MM.1S (cell line): ENCODE measurements at places on chromosomes 1 and 21.
A peak's percentile ranks its signal among the peaks of the same experiment; 100 is the strongest.

DNA sequence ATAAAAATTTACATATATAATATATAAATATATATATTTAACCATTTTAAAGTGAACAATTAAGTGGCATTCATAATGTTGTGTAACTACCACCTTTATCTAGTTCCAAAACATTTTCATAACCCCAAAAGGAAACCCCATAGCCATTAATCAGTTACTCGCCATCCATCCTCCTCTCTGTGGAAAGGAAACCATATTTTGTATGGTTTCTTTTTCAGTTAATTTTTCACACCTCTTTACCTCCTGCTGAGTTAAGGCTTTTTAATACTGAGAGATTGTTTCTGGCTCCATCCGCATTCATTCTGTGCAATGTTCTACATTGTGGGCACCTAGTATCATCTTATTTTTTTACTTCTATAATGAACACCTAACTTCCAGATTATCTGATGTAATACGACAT lies 512.1 kb downstream of the LMO4 start:
- DNase-seq: no peak

GRCh38 chr1:203671521-203672278 lies 45.1 kb downstream of the ATP2B4 start:
- no peak for DNase-seq

- DNase-seq: no peak
Observed at GRCh38 chr1:20202166-20202565, 15.8 kb upstream of the PLA2G2C start.

- DNase-seq: no peak
Observed at GRCh38 chr1:52444463-52444862, 40.1 kb downstream of the PRPF38A start.

DNA sequence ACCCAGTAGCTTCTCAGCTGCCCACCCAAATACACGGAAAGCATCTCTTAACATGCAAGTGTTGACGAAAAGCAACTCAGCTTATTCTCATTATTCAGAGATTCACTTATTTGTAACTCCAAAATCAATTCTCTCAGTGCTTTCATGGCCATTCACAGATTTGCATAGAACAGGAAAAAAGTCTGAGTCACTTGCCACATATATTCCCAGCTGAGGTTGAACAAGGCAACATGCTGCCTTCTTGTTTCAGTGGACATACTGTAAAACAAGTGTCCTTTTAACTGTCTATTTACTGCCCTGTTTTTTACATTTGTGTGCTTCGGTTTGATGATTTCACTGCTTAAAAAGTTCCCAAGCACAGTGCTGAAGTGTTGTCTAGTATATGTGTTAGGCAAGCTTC lies 273.0 kb downstream of the LTN1 start:
- no peak for DNase-seq

- DNase-seq: no peak
Observed at GRCh38 chr1:29090937-29091618, 32.6 kb downstream of the TMEM200B start.

- no peak for DNase-seq
Observed at GRCh38 chr1:1917995-1918900, 831 bp downstream of the TMEM52 start.

DNA sequence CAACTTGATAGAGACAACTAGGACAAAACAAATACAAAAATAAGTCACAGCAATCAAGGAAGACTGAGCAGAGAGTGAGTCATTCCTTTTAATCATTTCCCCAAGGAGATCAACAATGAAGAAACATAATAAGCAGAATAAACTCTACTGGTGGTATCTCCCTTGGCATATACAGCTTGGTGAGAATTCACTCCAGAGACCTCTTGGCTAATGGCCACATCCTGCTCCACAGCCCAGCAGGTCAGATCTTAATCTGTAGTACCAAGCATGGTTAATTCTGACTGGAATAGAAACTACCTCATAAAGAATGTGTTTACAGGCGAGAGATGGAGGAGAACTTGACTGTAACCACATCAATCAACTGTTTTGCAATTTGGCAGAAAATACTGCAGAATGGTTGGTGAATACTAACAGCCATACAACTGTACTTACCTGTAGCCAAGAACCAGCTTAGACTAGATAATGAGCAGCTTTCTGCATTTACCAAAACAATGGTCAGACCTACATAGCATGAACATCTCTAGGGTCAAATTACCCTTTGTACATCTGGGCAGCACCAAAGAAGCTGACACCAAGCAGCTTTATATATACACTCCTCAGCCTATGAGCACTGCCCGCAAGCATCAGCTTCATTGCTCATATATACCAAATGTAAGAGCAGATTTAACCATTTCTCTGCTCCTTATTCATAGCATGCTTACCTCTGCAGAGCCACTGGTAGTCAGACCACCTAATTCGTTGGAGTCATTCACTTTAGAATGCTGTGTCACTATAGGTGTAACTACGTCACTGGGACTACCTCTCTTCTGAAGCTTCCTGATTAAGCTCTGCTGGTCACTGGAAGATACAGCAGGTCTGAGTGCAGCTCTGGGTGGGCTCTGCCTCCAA lies 51.0 kb downstream of the KIAA0319L start:
- peak; percentile 91 for DNase-seq

GRCh38 chr1:34978921-34979320 lies 6.2 kb downstream of the TMEM35B start:
- no peak for DNase-seq

- DNase-seq: no peak
Observed at GRCh38 chr1:238581332-238581731, 690.6 kb upstream of the ZP4 start.

DNA sequence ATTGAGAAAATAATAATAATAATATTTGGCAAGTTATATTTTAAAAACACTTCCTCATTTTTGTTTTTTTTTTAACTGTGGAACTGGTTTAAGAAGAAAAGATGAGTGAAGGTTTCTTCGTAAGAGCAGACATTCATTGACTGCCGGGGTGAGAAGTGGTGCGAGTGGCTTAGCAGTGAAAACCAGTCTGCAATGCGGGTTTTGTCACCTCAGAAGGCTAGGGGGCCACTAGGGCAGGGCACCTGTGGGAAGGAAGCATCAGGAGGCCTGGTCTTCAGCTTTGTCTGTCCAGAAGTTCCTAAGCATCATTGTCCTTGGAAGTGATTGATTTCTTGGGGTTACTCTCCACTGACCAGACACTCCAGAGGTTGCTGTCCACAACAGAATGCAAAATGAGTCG lies 339.2 kb downstream of the ZNF326 start:
- DNase-seq: no peak

DNA sequence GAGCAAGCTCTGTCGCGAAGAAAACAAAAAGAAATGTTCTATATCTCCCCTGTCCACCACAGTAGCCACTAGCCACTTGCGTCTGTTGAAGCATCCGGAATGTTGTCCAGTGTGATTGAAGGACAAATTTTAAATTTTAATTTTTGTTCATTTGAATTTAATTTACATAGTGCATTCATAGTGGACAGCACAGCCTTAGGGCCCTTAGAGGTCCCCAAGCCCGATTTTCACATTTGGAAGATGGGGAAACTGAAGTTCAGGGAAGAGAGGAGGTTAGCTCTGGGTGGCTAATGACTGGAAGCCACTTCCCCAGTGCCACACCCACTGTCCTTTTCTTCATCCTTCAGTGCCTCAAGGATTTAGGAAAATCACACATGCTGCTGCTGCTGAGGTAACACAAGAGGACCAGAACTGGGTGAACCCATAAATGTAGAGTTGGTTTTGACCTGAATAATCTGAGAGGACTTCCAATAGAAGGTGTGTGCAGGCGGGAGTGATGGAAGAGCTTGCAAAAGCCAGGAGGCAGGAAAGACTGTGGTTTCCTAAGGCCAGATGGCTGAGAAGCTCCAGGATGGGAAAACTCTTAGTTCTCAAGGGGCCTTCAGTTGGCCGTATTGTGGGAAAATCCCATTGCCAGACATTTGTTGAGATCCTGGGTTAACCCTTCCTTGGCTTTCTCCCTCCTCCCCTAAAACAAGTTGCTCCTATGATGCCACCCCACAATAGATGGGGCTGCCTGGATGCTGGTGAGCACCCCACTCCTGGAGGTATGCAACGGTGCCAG lies 49.5 kb downstream of the TRIM11 start:
- no peak for DNase-seq

- no peak for DNase-seq
Observed at GRCh38 chr1:59767119-59767518, 47.6 kb upstream of the HOOK1 start.

DNA sequence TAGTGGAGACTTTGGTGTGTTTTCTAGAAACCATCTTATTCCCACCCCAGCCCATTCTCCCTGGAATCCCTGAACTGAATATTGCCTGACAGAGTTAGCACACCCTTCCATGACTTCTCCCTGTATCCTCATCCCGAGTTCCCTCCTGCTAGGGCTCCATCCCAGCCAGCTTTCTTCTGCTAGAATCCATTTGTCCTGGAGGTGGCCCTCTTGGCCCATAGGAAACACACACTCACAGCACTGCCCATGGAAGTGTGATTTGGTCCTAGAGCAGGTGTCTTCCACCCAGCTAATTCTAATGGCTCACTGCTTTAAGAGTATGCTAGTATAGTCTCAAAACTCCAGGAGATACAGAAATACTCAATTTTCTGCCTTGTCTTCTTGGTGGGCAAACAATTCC lies 4.1 kb downstream of the KRTAP15-1 start:
- no peak for DNase-seq

GRCh38 chr21:34691390-34692032 lies 22.7 kb downstream of the CLIC6 start:
- DNase-seq: no peak

DNA sequence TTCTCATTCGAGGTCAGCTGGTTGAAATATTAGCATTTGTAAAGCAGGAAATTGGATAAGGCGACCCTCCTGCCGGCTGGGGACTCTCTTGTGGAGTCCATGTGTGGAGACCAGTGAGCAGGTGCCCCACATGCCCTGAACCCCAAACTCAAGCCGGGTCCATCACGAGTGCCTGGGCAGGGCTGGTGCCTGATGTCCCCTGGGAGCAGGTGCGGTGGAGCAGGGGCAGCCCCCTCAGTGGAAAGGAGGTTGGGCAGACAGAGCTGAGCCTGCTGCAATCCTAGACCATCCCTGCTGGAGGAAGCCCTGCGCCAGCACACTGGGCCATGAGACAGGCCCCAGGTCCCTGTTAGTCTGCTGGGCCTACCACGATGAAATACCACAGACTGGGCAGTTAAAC lies 395.6 kb downstream of the NPHP4 start:
- DNase-seq: no peak

GRCh38 chr21:45135122-45135521 lies 60.7 kb downstream of the ADARB1 start:
- DNase-seq: no peak

DNA sequence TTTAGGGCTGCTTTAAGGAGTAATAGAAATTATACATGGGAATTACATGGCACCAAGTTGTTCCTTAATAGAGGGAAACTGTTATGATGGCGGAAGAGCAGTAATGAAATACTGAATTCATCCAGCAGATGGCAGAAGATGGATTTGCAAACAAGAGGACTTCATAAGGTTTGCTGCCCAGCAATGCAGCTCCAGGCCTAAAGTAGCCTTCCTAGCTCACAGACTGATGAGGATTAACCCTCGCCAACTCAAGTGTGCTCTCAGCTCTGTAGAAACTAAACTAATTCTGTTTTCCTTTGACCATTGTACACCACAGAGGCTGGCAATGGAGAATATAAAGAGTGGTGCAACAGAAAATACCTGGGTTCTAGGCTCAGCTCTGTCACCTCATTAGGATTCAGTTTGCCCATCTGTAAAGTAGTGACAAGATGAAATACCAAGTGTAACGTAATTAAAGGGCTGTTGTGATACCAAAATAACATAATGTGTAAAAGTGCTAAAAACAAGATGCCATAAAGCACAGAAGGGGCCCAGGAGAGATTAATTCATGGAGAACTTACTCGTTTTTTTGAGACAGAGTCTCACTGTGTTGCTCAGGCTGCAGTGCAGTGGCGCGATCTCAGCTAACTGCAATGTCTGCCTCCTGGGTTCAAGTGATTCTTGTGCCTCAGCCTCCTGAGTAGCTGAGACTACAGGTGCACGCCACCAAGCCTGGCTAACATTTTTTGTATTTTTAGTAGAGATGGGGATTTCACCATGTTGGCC lies 102.4 kb upstream of the SERBP1 start:
- DNase-seq: peak; percentile 68

GRCh38 chr1:230958370-230958769 lies 20.3 kb downstream of the TTC13 start:
- no peak for DNase-seq

DNA sequence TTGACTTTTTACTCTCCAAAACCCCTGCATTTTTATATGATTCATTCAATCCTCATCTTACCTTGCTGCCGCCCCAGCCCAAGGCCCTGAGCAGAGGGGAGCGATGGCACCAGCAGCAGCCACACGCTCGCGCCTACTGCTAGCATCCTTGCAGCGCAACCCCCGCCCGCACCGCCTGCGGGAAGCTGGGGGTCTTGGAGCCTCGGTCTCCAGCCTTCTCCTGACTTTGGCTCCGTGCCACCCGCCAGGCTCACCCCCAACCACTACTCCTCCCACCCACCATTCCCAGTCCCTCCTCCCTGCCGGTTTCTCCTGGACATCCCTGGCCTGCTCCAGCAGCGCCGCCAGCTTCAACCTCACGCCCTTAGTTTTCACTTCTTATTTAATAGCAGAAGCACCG lies 76.6 kb downstream of the RPE65 start:
- no peak for DNase-seq
